ENCODE measurements at places on chromosomes 6 and 20.

DNA sequence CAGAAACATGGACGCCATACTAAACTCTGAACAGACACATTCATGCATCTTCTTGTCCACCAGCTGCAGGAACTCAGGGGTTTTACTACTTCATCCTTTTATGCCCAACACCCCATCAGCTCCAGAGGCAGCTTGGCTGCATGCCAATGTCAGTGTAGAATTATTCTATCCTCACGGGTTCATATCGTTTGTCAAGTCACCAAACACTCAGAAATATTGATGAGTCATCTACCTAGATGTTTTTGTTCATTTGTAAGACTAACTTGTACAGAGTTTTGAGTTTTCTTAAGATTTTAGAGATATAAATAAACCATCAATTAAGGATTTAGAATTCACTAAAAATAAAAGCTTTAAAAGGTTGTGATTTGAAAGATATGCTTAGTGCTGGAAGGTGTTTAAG, 590.7 kb upstream of the FLRT3 start:
- DNase-seq = no peak

DNA sequence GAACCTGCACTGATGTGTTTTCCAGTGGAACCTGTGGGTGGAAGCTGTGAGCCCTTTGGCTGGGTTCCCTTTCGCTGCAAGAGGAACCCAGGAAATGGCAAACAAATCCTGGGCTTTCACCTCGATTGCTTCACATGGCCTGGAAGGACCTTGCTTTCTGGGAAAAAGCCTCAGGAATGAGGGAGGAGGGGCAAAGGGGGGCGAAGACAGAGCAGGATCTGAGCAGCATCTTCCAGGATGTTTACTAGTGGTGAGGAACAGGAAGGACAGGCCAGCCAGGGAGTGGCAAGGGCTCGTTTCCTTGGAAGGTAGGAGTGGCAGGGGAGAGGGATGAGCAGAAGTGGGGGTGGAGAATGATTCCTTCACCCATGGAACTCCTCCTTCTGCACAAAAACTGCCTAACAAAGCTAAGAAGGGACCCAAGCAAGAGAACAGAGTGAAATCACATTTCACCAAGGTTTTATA, 5.9 kb downstream of the SLC2A10 start:
- DNase-seq = peak; percentile 68

GRCh38 chr20:59678951-59679350, 74.6 kb downstream of the PHACTR3 start:
- DNase-seq = no peak

- DNase-seq = peak; percentile 90
Measured at GRCh38 chr6:14703586-14703985, 542.3 kb upstream of the JARID2 start.

- DNase-seq = no peak
Measured at GRCh38 chr6:80969439-80969838, 783.0 kb downstream of the TENT5A start.

DNA sequence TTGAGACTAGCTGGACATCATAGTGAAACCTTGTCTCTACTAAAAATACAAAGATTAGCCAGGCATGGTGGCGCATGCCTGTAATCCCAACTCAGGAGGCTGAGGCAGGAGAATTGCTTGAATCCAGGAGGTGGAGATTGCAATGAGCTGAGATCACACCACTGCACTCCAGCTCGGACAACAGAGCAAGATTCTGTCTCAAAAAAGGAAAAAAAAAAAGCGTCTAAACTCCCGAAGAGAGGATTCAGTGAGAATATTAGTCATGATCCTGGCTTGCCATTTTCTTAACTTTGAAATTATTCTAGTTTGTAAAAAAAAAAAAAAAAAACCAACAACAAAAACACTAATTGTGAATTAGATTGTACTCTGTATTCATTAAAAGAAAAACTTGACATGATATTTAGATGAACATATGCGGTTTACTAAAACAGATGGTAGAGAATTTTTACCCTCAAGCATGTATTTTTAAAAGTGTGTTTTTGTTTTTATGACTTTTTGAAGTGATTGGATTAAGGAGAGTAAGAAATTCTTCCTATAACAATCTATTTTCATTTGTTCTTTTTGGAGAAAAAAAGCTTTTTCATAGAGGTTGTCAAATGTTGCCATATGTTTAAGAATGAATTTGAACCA, 80.7 kb downstream of the UST start:
- no peak for DNase-seq

DNA sequence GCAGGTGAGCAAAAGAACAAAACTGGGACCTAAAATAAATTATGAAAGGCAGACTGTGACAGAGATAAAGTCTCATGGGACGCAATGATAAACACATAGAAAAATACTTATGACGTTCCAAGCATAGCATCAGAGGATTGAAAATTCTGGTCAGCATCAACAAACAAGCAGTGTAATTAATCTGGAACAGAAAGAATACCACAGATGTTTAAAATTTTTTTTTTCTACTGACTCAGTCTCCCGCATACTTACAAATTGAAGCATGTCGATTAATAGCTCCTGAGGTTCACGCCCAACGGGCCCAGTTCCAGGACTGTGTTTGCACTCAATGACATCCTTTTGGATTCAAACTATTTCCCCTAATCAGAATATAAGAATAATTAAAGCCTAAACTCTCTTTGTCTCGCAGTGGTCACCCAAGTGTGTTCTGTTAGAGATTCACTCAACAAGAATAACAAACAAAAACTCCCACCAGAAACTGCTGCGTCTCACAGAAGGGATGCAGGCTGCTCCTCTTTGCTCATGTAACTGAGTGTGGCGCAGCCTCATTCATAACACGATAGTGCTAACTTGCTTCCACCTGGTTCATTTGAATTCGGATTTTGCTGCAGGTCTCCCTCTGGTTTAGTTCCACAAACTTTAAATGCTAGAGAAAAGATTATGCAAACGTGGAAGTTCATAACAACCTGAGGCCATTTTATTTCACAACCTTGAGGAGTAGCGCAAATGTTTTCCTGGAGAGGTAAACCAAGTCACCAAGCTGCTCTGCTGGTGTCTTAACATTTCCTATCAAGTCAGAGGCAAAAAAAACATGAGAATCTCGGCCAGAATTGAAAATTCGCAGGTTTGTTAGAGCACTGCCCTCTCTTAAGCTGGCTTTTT, 69.0 kb upstream of the CITED2 start:
- DNase-seq = no peak

DNA sequence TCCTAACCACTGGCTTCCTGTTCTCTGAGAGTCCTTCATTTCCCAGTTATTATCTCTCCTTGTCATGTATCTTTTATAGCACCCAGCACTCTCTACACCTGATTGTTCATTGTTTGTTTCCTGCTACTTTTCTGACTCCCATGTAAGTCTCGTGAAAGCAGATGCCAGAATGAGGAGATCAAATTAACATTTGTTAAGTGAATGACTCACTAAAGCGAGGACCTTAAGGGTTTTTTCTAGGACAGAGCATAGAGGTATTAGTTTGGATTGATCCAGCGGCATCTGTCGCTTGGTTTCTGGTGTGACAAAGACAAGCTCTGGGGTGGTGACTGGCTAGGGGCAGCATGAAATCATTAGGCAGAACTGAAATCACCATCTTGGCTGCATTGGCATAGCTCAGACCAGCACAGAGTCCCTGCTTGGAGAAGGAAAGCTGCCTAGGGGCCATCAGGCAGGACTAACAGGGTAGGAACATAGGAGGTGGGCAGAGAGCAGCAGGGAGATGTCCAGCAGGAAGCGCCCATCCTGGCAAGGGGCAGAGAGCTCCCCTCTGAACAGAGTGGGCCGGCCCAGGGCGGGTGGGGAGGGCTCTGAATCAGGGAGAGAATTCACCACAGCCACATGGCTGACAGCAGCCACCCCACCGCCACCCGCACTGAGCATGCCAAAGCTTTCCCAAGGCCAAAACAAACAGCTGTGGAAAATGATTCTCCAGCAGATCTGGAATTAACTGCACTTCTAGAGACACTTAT, 97.1 kb upstream of the CEP85L start:
- DNase-seq = peak; percentile 84

- DNase-seq = no peak
Measured at GRCh38 chr20:973785-974194, 28.3 kb downstream of the RSPO4 start.
